Foreskin fibroblast (primary cell): ENCODE measurements at places on chromosomes 5 and 9.

DNA sequence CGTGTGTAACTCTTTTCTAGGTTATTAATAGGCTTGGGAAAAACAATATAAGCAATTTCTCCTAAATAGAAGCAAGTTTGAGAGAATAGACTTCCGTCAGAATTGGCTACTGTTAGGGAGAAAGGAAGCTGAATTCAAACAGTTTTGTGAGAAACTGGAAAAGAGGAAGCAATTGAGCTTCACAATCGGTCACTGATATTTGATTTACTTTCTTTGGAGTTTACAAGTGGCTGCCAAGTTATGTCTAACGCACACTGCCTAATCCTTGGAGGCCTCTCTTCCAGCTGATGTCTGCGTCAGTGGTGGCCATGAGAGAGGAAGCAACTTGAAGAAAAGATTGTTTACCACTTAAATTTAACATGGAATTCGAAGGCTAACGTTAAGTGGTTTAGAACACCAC, 319.5 kb downstream of the ADGRV1 start:
- DNase-seq, result no peak

DNA sequence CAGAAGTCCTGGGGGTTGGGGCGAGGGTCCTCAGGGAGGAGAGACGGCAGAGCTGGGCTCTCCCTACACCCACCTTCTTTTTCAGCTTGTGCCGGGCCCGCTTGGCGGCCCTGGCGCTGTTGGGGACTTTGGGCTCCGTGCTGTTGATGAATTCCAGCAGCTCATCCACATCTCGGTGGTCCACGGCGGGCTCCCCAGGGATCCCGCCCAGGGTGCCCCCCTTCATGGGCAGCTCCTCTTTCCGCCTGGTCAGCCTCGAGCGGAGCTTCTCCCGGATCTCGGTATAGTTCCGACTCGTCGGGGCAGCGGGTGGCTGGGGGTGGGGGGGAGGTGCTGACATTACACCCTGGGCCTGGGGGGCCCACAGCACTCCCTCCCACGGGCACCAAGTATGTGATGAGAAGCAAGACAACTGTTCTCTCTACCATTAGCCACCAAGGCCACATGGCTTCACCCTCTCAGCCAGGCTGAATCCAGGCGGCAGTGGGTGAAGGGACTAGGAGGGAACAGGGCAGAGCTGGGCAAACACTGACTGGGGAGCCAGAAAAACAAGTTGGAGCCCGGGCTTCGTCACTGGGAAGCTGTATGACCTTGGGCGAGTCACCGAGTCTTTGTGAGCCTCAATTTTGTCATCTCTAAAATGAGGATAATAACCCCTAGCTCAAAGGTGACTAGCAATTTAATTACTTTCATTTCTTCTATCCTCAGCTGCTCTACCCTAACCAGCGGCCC, 14.6 kb upstream of the DDX41 start:
- no peak for DNase-seq

GRCh38 chr9:105694190-105694847, at the start of gene TMEM38B:
TMEM38B (plus strand) TSS chr9:105694541; CDS start chr9:105694661, 120 bp downstream.
- peak; percentile 62 for DNase-seq

- DNase-seq, result no peak
These were observed 203.4 kb downstream of the CACNA1B start for GRCh38 chr9:138080979-138081378.

DNA sequence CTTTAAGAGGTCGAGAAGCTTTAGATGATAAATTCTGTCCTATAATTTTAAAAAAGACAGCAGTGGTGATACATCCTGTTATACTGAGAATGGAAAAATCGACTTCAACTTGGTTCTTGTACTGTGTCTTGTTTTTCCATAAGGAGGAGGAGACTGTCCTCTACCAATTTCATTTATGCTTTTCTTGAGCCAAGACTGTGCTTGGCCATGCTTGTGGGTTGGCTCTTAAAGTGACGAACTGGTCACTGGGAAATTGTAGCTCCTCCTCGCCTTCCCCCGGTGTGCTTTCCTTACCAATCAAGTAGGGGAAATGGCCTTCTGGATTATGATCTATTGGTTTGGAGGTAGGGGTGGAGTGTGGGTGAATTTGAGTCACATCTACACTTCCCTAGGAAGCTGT, 67.1 kb upstream of the HSPB3 start:
- no peak for DNase-seq
